ENCODE measurements at places on chromosomes 3 and 15.

- no peak for DNase-seq
Observed at GRCh38 chr3:53235545-53235944, 20.3 kb downstream of the TKT start.

GRCh38 chr15:94749811-94750617 lies 518.7 kb downstream of the MCTP2 start:
- DNase-seq, result peak; percentile 51

DNA sequence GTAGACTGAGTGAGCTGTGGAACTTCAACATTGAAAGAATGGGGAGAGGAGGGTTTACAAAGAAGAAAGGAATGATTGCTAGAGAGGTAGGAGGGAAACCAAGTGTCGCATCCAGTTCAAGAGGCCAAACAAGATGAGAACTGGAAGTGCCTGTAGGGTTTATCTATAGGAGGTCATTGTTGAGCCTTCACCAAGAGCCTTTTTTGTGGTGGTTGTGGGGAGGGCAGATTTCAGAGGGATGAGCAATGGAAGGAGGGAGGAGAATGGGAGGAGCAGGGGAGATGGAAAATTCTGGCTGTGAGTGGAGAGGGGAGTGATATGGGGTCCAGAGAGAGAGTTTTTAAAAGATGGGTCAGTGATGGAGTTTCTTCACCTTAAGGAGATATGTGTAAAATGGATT lies 8.5 kb downstream of the PDIA5 start:
- DNase-seq, result no peak

DNA sequence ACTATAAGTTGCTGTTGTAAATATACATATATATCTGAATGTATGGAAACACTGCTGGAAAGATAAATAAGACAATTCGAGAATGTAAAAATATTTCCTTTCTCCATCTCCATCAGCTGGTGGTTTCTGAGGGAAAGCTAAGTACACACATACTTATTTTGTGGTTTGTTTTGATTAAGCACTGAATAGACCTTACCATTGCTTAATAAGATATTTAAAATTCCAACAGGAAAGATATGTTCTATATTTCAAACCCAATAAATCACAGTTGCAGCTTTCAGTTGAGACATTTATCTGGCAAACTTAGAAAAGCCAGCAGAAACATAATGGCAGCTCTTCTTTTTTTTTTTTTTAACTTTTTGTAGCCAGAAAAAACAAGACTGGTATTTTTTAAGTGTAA lies 160.4 kb downstream of the VGLL3 start:
- no peak for DNase-seq

DNA sequence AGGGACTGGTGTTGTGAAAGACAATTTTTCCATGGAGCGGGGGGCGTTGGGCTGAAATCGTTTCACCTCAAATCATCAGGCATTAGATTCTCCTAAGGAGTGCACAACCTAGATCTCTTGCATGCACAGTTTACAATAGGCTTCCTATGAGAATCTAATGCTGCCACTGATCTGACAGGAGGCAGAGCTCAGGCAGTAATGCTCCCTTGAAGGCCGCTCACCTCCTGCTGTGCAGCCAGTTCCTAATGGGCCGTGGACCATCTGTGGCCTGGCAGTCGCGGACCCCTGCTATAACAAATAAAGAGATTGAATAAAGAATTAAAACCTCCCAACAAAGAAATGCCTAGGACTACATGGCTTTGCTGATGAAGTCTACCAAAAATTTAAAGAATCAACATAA lies 25.3 kb upstream of the ANKRD28 start:
- no peak for DNase-seq
